ENCODE measurements at places on chromosomes 5 and 9.

- no peak for DNase-seq
Measured at GRCh38 chr5:140215276-140215675, 40.3 kb downstream of the CYSTM1 start.

DNA sequence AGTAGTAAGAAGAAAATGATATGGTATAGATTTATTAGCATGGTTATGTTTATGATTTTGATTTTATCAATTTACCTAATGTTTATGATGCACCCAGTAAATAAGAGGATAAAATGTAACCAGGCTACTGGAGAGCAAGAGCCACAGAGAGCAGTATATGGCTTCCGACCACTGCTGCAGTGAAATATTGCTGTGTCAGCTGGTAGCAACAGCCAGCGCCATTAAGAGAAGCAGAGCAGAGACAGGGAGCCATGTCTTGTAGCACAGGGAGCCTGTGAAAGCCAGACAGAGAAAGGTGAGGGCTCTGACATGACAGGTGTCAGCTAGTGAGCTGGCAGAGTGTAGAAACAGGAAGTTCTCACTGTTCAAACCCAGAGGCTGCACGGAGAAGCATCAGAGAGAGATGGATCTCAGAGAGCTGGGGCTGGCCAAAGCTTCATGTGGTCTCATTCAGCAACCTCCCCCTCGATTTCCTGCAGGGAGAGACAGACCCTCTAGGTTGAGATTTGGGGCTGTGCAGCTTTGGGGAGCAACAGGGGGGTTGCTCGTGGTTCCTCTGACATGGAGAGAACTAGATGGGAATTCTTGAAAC, 202.1 kb downstream of the MED10 start:
- no peak for DNase-seq

- DNase-seq, result no peak
Measured at GRCh38 chr5:65120371-65120967, 351.7 kb downstream of the CWC27 start.

DNA sequence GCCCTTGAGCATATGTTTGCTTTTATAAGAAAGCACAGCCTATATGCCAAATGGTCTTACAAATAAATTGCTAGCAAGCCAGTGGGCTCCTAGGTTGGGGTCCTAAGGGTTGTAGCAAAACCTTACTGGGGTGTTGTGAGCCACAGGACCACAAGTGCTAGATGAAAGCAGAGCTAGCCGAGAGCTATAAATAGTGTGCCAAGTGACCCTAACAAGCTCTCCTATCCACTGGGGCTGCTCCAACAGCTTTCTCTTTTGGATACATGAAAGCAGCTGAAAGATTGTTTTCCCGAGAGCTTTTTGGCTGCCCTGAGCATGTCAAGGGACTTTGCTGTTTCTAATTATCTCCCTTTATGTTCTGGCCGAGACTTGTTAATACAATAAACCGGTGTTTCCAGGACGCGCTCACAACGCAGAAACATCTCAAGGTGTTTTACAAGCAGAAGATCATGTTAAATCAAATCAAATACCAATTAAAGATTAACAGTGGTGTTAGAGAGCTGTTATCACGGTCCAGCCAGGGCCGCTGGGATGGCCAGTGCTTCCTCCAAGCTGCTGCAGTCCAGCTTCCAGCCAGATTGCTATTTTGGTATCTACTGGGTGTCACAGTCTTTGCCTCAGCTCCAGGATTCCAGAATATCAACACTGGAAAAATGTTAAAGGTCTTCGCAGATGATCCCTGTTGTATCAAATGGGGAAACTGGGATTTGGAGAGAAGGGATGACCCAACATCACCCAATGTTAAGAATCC, 351.0 kb downstream of the ASTN2 start:
- no peak for DNase-seq

DNA sequence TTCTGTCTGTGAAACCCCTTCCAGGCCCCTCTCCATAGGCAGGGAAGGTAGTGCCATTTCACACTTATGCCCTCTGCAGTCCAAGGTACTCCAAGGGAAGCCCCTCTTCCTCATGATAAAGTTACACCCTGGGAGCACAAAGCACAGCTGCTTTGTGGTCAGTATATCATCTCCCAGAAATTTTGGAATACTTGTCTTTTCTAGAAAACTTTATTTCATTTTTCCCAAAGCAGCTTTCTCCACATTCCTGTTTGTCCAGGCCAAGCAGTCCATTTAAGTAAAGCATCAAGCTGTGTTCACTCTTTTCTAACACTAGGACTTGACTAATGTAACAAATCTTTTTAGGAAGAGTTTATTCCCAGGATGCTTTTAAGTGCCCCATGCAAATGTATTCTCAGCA, 371.8 kb upstream of the RGMB start:
- DNase-seq, result no peak

GRCh38 chr5:86971034-86971571, 296.6 kb upstream of the RASA1 start:
- DNase-seq, result peak; percentile 1

- DNase-seq, result peak; percentile 98
Measured at GRCh38 chr9:121285835-121286687, 18.1 kb downstream of the GSN start.

DNA sequence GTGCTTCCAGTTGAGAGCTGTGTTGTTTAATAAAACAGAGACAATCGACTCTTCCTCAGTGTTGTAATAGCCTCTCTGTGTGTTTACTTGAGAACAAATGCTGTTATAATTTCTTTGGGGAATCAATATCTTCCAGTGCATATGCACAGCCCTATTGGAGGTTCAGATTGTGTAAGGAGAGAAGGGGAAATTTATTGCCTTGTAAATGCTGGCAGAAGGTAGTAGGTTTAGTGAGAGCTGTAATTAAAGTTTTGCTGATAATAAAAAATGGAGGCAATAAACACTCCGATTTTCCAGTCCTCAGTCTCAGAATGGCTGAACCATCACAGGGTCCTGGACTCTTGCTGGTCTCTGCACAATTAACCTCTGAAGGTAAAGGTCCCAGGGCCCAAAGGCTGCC, 128.3 kb downstream of the C5orf15 start:
- no peak for DNase-seq

GRCh38 chr9:116391306-116391900, 237.8 kb downstream of the PAPPA start:
- no peak for DNase-seq

- DNase-seq, result no peak
Measured at GRCh38 chr5:143495110-143495509, 91.6 kb upstream of the NR3C1 start.

GRCh38 chr5:39919876-39920275, 495.1 kb upstream of the DAB2 start:
- no peak for DNase-seq

GRCh38 chr5:153881687-153882086, 157.0 kb downstream of the FAM114A2 start:
- DNase-seq, result no peak

GRCh38 chr9:120921661-120922181, 4.9 kb downstream of the TRAF1 start:
- DNase-seq, result no peak

- DNase-seq, result peak; percentile 18
Measured at GRCh38 chr5:76372323-76373054, 30.6 kb upstream of the IQGAP2 start.

- peak; percentile 75 for DNase-seq
Measured at GRCh38 chr5:94618029-94618492, 343 bp downstream of the KIAA0825 start.

GRCh38 chr9:127828262-127829031, 25.8 kb downstream of the FPGS start:
- no peak for DNase-seq

Data from Kasumi-1 (cell line).